ENCODE measurements at places on chromosomes 5 and 9. TPM values are rescaled to one million over a fixed set of nuclear protein-coding genes. Genes with fewer than 3 reads are reported as not detected.

- DNase-seq, result no peak
These were observed 187.7 kb upstream of the POU5F2 start for GRCh38 chr5:93929131-93929530.

DNA sequence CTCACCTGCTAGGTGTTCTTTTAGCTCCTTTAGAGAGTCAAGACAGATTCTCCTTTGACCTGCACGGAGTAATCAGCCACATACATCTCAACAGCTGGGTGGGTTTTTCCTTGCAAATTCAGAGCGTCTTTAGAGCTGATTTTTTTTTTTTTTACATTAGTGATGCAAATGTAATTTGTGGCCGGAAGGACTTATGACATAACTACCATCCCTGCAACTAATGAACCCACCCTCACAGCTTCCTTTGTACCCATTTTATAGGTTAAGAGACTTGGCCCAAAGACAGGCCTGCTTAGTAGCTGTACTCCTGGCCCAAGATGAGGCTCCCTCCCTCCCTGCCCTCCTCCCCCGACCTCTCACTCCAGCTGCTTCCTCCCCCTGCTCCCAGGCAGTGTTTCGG, 69.9 kb upstream of the NIPAL4 start:
- no peak for DNase-seq

GRCh38 chr5:125061726-125062125, 315.3 kb upstream of the ZNF608 start:
- DNase-seq, result no peak

DNA sequence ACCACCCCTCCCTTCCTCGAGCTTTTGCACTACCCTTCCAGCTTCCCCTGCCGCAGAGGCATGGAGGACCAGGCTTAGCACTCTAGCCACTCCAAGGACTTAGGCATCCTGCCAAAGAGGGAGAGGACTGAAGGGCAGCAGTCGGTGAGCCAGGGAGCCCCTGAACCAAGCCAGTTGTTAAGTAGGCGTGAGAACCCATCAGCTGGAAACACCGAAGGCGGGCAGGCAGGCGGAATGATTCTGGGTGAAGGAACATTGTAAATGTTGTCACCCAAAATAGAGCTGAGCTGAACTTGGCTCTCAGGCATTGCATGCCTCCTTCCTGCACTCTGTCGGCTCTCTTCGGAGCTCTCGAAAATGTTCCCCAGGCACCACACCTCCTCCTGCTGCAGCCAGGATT, 42.8 kb downstream of the NRG2 start:
- no peak for DNase-seq

GRCh38 chr5:179858241-179858585, 404 bp downstream of the MRNIP start:
- DNase-seq, result peak; percentile 81

DNA sequence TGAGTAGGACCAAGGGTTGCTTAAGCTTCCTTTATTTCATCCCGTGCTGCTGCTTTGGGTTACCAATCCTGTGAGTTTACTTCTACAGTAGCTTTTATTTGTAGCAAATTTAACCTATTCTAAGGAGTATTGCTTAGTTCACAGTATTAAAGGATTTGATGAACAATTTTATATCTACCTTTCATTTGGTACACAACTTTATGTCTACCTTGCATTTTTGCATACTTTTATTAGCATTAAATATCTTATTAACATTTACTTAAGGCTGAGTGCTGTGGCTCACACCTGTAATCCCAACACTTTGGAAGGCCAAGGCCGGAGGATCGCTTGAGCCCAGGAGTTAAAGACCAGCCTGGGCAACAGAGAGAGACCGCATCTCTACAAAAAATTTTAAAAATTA, 4.2 kb downstream of the GTF3C4 start:
- DNase-seq, result no peak

DNA sequence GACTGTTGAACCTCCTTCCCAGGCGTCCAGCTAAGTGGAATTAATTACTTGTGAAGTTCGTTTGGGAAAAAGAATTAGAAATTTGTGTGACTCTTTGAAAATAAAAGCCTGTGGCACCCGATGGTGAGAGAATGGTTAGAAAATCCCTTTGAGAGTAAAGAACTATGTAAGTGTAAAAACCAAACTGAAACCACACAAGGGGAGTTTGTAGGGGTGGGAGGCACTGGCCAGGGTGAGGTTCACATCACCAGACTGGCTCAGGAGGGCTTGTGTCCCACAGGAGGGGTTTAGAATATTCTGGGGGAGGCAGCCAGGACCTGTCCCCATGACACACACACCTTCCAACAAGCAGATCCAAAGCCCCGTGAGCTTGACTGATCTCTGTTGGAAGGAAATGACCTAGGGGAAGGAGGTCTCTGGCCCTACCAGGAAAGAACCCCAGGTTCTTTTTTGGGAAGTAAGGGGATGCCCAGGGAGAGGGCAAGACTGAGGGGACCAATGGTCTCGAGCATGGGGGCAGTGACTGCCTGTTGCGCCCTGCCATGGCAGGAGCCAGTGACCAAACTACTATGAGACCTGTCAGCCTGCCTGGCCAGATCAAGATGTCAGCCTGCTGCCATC, 4.3 kb downstream of the SPATA24 start:
- no peak for DNase-seq

DNA sequence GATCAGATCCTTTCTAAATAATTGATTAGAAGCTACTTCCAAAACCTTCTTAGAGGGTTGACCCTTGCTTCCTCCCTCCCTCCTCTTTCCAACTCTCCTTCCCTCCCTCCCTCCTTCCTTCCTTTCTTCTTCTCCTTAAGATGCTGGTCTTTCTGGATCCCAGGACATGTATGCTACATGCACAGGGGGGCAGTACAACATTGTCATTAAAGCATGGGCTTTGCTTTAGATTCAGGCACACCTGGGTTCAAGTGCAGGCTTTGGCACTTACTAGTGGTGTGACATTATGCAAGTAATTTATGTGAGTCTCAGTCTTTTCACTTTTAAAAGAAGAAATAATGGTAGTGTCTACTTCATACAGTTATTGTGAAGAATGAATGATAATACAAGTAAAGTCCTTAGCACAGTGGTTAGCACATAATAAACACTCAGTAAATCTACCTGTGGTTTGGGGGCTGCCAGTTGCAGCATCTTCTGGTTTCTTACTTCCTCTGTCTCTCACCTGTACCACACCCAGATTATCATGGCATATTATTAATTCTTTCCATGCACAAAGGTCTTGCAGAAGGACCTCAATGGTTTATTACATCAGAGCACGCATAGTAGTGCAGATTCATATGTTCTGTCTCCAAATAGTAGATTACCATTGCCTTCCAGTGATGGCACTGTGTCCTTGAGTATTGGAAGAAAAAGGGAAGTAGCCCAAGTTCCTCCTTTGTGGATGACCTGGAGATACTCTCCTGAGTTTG, 154.1 kb downstream of the ARHGAP26 start:
- peak; percentile 31 for DNase-seq

GRCh38 chr5:180345781-180346180, 7.4 kb downstream of the GFPT2 start:
- DNase-seq, result peak; percentile 58

GRCh38 chr5:169114466-169115065, 186.4 kb downstream of the SLIT3 start:
- DNase-seq, result no peak

CCDC192 gene
- not detected for total RNA-seq

DNA sequence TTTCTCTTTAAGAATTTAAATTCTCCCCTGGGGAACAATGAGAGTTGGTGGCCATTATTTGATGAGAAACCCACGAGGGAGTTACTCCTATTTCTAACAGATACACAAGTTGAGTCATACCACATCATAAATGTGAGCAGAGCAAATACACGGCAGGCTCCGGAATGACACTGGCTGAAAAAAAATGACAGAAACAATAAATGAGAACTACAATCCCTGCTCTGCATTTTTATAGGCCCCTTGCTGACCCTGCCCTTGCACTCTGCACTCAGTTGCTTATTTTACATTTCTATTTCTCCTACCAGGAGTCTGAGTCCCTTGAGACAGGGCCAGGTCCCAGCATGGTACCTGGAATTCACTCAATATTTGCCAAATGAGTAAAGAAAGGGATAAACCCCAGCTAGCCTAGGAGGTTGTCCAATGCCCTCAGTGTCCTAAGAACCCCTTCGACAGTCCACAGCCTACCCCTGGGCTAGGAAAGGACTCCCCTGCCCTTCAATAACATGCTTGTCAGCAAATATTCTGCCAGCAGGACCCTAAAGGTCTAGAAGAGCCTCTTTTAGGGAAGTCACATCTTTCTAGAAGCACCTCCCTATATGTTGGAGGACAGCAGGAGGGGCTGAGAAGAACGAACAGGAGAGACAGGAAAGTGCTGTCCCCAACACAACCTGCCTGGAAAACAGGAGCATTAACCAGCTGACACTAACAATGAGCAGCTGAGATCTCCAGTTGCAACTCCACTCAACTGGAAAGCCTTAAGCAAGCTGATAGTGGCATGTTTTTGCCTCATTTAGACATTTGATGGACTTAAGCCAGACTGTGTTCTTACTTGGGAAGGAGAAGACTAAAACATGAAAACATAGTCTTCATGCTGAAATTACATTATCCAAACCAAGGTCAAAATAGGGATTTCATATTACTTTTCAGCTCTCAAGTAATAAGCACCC, 191.2 kb downstream of the ACTL7B start:
- DNase-seq, result no peak

DNA sequence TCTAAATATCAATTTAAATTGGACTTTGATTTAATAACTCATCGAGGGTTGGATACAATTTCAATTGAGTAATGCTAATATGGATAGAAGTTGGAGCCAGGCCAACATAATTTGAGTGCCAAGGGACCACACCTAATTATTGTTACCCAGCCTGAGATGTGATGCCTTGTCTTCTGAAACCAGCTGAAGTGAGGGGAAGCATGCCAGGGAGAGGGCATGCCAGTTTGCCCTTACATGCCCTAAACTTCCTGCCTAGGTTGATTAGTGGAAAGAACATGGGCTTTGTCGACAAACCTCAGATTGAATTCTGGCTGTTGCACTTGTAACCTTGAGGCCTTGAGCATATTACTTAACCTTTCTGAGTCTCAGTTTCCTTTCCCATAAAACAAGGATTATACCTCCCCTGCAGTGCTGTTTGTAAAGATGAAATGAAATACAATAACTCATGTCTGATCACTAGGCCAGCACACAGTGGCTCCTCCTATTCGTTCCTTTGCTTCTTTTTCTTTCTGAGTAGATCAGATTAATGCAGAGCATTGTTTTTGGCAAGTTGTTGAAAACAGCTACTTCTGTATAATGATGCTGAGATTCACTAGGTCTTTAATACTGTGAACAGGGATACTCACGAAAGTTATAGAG, 412.8 kb downstream of the TLE4 start:
- no peak for DNase-seq

DNA sequence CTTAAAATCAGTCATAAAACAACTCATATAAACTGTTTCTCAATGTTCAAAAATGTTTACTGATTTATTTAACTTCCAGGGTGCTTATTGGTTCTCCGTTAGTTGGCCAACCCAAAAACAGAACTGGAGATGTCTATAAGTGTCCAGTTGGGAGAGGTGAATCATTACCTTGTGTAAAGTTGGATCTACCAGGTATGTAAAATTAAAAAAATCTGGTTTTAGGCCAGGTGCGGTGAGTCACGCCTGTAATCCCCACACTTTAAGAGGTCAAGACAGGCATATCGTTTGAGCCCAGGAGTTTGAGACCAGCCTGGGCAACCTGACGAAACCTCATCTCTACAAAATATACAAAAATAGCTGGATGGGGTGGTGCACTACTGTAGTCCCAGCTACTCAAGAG, 73.7 kb downstream of the ITGA1 start:
- no peak for DNase-seq

GRCh38 chr5:60929024-60929423, 15.8 kb downstream of the ERCC8 start:
- peak; percentile 19 for DNase-seq

- DNase-seq, result no peak
These were observed 31.4 kb upstream of the FAT2 start for GRCh38 chr5:151622367-151623088.

- peak; percentile 72 for DNase-seq
These were observed 57.7 kb downstream of the RETREG1 start for GRCh38 chr5:16558984-16559629.

- peak; percentile 74 for DNase-seq
These were observed 269.4 kb downstream of the CWC27 start for GRCh38 chr5:65037831-65038815.

RNF130 gene
- 28.6 TPM for total RNA-seq

- no peak for DNase-seq
These were observed 81.9 kb downstream of the GPR21 start for GRCh38 chr9:123115146-123115913.

Data from osteoblast (primary cell).